ENCODE measurements at places on chromosomes 5 and 9.

- DNase-seq, result no peak
Measured at GRCh38 chr5:58718269-58718978, 135.5 kb downstream of the RAB3C start.

DNA sequence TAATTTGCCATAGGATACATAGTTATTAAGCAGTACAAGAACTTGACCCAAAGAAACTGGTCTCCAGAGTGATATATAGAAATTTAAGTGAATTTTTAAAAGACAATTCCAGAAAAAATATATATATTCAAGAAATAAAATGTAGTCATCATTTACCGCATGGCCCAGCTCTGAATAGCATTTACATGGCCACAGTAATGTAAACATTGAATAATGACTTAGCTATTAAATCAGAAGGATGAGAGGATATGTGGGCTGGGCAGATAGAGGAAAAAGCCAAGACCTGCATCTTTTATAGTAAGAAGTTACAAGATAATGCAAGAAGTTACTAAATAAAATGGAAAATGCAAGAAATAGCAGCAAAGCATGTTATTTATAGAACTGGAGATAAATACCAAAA, 405.2 kb upstream of the WWC1 start:
- DNase-seq, result no peak

DNA sequence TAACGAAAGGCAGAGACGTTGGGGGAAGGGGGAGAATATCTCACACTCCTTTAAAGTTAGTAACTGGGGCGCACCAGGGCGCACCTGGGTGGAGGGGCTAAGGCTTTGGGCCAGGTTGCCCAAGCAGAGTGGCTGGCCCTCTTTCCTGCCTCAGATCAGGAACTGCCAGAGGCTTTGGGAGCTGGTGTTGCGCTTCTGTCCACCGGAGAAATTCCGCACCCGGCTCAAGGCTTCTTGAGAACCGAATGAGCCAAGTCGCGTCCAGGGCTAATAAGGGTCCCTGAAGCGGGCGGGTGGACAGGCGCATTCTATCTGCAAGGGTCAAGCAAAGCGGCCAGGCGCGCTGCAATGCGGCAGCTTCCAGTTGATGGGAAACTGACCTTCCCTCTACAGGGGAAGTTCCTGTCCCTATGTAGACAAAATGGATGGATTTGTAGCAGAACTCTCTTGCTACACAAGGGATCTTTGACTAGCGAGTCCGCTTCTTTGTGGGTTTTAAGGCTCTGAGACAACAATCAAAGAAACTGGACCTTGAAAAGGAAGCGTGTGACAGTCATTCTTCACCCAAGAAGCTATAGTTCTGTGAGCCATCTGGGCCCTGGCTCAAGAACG, 5.5 kb downstream of the PAX5 start:
- DNase-seq, result no peak

- DNase-seq, result no peak
Measured at GRCh38 chr5:153498516-153498915, 8.0 kb downstream of the GRIA1 start.

GRCh38 chr9:18911714-18912342, 121.2 kb downstream of the SAXO1 start:
- no peak for DNase-seq

DNA sequence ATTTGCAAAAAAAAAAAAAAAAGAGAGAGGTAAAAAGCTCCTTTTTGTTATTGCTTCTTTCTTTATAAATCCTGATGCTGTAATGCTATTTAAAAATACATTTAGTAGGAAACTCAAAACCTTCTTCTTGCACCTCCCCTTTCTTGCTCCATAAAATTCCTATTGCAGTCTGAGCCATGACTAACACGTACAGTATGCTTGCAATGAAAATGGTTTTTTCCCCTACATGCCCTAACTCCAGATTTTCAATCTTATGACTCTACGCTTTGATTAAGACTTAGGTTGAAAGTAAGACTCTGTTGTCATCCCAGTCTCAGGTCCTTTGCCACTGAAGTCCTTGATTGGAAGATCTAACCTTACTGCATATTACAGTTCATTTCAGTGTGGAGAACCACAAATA, 23.9 kb downstream of the FGF10 start:
- DNase-seq, result no peak

DNA sequence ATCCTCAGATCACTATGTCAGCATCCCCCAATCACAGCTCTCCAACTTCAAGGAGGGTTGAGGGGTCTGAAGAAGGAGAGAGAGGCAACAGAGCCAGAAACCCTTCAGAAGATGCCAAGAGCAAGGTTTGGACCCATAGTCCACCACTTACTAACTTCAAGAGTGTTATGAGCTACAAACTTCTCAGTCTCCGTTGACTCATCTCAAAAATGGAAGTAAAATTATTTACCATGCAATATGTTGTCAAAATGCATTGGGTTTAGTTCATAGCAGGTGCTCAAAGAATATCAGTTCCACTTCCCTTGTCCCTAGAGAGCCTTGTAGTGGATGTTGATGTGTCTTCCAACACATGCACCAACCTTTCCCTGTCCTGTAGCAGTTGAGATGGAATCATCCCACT, 116.0 kb downstream of the KCNIP1 start:
- DNase-seq, result no peak

GRCh38 chr9:14428781-14429230, 114.9 kb upstream of the NFIB start:
- no peak for DNase-seq

- no peak for DNase-seq
Measured at GRCh38 chr5:98999631-99000030, 70.8 kb upstream of the CHD1 start.

GRCh38 chr9:120916588-120916987, 10.0 kb downstream of the TRAF1 start:
- no peak for DNase-seq

GRCh38 chr9:8492024-8492423, 692.4 kb upstream of the DMAC1 start:
- DNase-seq, result no peak

DNA sequence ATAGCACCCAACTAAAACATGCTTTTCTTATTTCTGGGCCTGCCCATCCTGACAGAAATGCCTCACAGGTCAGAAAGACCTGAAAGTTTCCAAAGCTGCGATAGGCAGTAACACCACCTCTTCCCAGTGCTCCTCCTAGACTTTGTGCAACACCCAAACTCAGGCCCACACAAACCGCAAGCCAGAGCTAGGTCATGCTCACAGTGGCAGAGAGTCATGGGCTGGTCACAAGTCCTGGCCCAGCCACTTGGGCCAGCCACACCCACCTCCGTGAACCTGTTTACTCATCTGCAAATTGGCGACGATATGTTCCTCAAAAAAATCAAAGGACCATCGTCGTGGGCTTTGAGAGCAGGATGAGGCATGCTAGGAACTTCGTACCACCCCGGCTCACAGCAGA, 44.0 kb upstream of the SLC25A51 start:
- DNase-seq, result no peak

DNA sequence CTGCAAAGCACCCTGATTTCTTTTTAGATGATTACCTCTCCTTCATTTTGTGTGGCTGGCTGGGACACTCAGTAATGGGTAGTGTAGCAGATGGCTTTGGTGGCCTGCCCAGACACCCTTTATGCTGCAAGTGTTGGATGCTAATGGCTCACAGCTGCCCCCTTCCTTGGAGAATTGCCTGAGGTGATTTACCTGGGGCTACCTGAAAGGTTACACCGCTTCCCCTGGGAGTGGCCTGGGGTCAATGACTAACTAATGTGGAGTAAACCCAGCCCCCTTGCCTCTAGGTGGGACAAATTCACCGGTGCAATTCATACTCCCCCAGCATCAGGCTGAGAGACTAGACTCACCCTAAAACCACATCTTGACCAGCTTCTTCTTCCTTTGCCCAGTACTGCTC, 23.5 kb upstream of the HAND1 start:
- no peak for DNase-seq

Data from activated T-helper 1 cell treated with Interleukin-2 at 50 U/mL for 16 hours (primary cell).